SJSA1 (cell line): ENCODE measurements at places on chromosomes 7 and 10. TPM values are rescaled to one million over a fixed set of nuclear protein-coding genes. Genes with fewer than 3 reads are reported as not detected.

Gene FOXK1
- total RNA-seq: 10.2 and 17.4 TPM in 2 replicates

Gene EEF1AKMT2
- total RNA-seq: 53.0 and 53.3 TPM in 2 replicates

Gene GOLGA7B
- total RNA-seq: 0.03 TPM in 1 of 2 replicates, not detected in the other

Gene ACTR3C
- not detected in 2 replicates for total RNA-seq

Gene BMPER
- total RNA-seq: 1.3 and 2.8 TPM in 2 replicates

Gene RTKN2
- total RNA-seq: 3.3 and 6.5 TPM in 2 replicates

Gene PLCE1
- total RNA-seq: 3.7 and 8.1 TPM in 2 replicates

Gene MUC3A
- total RNA-seq: not detected in 2 replicates

DNA sequence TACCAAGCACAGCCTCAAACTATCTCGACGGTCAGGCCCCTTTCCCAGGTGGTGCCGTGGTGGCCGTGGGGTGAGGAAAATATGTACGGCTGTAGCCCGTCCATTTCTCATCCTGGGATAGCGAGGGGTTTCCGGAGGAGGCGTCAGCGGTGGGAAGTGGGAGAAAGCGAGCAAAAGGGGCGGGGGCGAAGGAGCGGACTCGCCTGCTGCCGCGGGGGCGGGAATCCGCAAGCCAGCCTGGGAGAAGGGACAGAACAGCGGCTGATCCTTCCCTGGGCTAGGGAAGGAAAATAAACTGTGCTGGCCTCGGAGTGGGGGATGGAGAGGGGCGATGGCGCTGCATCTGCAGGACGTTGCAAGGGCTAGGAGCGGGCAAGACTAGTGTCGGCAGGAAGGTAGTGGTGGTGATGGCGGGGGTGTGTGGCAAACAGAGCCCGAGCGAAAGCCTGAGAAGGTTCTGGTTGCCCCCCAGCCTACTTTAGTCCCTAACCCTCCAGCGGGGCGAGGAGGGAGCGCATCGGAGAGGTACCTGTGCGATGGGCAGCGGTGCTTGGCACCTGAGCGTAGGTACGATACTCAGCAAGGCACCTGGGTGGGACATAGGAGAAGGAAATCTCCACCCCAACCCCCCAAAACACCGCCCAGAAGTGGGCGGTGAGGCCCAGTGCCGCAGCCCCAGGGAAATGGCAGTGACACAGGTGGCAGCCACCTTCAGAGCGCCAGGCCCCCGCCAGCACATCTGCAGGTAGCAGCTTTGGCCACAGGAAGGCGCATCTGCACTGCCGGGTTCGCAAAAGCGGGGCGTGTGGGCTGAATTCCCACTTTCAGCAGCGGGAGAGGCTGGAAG lies 49.9 kb upstream of the STEAP1B start:
- no peaks in the 10 kb centered on the region for H3K36me3 ChIP-seq
- H3K4me3 ChIP-seq: peak overlapping the region; percentile 8; the same call in 1 of the 2 replicates
- H3K4me1 ChIP-seq: peaks cover 9% of the 10 kb centered on the region; the same call in 1 of the 2 replicates
- DNase-seq: no peak
- peaks cover 12% of the 10 kb centered on the region for H3K27me3 ChIP-seq

DNA sequence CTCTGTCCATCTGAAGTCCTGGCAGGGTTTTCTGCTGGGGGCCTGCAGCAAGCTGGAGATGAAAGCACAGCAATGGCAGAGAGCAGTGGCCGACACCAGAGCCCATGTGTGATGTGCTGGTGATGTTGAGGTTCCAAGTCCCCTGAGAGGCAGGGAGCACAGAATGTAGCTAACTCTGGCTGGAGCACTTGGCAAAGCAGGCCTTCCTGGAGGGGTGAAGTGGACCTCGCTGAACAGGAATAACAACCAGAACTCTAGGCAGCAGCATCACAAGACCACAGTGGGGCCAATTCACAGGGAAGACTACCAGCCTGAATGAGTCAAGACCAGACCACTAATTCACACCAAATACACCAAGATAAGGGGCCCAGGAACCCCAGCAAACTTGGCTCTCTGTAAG lies 22.8 kb upstream of the MSMB start:
- H3K36me3 ChIP-seq: no peaks in the 10 kb centered on the region
- H3K4me1 ChIP-seq: no peaks in the 10 kb centered on the region
- H3K27me3 ChIP-seq: 0 out of 2 replicates have a peak, but pooled peaks cover 2% of the 10 kb centered on the region
- H3K4me3 ChIP-seq: no peak overlapping the region

GRCh38 chr10:61139592-61139953 lies 195.6 kb upstream of the RHOBTB1 start:
- DNase-seq: no peak
- no peaks in the 10 kb centered on the region for H3K36me3 ChIP-seq
- peaks cover 14% of the 10 kb centered on the region for H3K4me1 ChIP-seq
- H3K4me3 ChIP-seq: no peak overlapping the region
- no peaks in the 10 kb centered on the region for H3K27me3 ChIP-seq
- H3K27ac ChIP-seq: no peak overlapping the region

DNA sequence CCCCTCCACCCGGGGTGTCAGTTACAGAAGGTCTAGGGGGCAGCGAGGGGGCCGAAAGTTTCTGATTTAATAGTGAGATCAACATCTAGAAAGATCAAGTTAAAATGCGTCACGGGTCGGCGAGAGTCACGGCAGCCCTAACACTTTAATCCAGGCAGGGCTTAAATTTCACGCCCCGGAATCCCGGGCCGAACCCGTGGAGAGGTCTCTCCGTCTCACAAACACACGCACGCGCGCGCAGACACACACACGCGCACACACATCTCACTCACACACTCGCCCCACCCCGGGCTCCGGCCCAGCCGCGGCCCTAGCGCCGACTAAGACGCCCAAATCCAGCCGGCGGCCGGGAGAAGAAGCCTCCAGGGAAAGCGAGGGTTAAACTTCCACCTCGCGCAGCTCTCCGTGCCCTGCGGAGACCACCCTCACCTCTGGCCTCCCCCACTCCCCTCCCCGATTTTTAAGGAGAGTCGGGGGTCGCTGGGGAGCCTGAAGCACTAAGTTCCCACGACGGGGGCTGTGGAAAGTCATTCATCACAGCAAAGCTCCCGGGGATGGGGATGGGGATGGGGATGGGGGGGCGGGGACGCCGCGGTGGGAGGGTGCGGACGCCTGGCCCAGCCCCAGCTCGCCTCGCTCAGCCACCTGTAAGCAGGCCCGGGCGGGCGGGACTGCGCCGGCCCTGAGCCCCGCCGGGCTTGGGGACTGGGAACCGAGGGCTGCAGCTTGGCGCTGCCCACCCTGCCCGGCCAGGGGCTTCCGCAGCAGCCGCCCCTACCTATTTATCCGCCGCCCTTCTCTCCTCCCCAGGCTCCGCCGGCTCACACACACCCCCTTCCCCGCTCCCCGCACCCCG lies 1.6 kb downstream of the PDGFA start:
- H3K4me3 ChIP-seq: peak overlapping the region; percentile 64
- H3K4me1 ChIP-seq: peaks cover 63% of the 10 kb centered on the region
- peaks cover 8% of the 10 kb centered on the region; the same call in 1 of the 2 replicates for H3K36me3 ChIP-seq
- no peak for DNase-seq
- no peak overlapping the region for H3K27ac ChIP-seq
- H3K27me3 ChIP-seq: peaks cover 27% of the 10 kb centered on the region

DNA sequence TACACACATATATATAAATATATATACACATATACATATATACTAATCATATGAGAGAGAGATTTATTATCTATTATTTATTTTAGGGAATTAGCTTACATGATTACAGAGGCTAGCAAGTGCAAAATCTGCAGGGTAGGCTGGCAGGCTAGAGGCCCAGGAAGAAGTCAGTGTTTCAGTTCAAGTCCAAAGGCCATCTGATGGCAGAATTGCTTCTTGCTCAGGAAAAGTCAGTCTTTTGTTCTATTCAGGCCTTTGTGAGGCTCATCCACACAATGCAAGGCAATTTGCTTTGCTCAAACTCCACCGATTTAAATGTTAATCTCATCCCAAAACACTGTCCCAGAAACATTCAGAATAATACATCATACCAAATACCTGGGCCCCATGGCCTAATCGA lies 2.6 kb upstream of the C10orf120 start:
- H3K4me3 ChIP-seq: no peak overlapping the region
- no peaks in the 10 kb centered on the region for H3K36me3 ChIP-seq
- no peak for DNase-seq
- no peaks in the 10 kb centered on the region for H3K4me1 ChIP-seq

DNA sequence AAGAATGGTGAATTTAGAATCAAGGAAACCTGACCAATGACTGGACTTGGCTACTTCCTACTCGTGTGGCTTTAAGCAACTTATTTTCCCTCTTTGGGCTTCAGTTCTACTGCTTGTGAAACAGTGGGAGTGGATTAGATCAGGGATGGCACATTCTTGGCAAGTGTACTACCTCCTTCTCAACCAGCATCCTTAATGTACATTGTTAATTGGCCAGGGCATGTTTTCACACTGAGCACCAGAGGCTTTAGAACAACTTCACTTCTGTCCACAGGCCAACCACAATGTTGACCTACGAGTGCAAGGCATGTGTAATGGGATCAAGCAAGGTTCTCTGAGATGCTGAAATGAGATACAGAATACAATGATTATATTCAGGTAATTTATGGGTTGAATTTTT lies 315.3 kb downstream of the ADRA2A start:
- DNase-seq: no peak
- H3K4me1 ChIP-seq: no peaks in the 10 kb centered on the region
- H3K4me3 ChIP-seq: no peak overlapping the region
- peaks cover under 1% of the 10 kb centered on the region; the same call in 1 of the 2 replicates for H3K27me3 ChIP-seq

- H3K27ac ChIP-seq: no peak overlapping the region
- DNase-seq: no peak
- no peaks in the 10 kb centered on the region for H3K27me3 ChIP-seq
- no peaks in the 10 kb centered on the region for H3K36me3 ChIP-seq
- no peak overlapping the region for H3K4me3 ChIP-seq
These were observed 16.0 kb upstream of the TRUB1 start for GRCh38 chr10:114922003-114922402.

GRCh38 chr10:26440088-26440470 lies 1.9 kb downstream of the APBB1IP start:
- no peaks in the 10 kb centered on the region for H3K27me3 ChIP-seq
- H3K4me3 ChIP-seq: no peak overlapping the region
- DNase-seq: no peak
- no peaks in the 10 kb centered on the region for H3K36me3 ChIP-seq

DNA sequence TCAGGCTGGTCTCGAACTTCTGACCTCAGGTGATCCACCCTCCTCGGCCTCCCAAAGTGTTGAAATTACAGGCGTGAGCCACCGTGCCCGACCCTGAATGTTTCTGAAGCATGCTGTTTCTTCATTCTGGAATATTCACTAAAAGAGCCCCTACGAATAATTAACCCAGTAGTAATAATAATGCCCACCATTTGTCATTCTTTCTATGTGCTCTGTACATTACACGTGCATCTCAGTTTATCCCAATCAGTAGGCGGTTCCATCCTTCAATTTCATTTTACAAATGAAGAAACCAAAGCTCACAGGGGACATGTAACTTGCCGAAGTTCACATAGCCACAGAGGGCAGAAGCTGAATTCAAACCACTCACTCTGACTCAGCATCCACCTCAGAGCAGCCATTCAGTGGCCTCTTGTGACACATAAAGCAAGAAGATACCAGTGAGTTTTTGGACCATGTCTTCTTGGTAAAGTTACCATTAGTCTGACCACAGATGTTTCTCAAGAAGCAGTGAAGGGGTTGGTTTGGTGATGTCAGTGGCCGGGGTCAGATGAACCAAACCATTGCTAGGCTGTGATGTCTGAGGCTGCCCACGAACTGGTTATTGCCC lies 71.9 kb upstream of the DUSP5 start:
- no peaks in the 10 kb centered on the region for H3K36me3 ChIP-seq
- DNase-seq: peak; percentile 79
- H3K4me3 ChIP-seq: no peak overlapping the region
- H3K4me1 ChIP-seq: peaks cover 39% of the 10 kb centered on the region
- H3K27ac ChIP-seq: peak overlapping the region; percentile 95

- no peaks in the 10 kb centered on the region for H3K27me3 ChIP-seq
- peaks cover 96% of the 10 kb centered on the region for H3K4me1 ChIP-seq
- no peak overlapping the region for H3K4me3 ChIP-seq
- no peak for DNase-seq
These were observed 4.7 kb upstream of the DEPP1 start for GRCh38 chr10:44983066-44983894.

DNA sequence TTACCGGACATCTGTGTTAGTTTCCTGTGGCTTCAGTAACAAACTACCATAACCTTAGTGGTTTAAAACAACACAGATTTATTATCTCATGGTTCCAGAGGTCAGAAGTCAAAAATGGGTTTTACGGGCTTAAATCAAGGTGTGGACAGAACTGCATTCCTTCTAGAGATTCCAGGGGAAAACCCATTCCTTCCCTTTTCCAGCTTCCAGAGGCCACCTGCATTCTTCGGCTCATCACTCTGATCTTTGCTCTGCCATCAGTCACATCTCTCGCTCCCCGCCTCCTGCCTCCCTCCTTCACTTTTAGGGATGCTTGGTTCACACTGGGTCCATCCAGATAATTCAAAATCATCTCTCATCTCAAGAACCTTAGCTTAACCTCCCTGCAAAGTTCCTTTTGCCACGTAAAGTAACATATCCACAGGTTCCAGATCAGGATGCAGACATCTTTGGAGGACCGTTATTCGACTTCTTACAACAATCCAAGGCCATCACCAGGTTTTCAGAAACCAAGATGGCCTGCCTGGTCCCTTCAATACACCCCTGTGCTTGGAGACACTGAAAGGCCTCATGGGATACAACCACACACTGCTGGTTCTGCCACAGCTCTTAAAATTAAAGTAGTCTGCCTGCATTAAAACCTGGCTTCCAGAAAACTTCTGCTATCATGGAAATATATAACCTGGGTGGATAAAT lies 225.9 kb upstream of the MYO3A start:
- no peak for DNase-seq
- H3K27me3 ChIP-seq: no peaks in the 10 kb centered on the region
- H3K4me1 ChIP-seq: peaks cover 15% of the 10 kb centered on the region
- H3K27ac ChIP-seq: no peak overlapping the region
- no peak overlapping the region for H3K4me3 ChIP-seq
- no peaks in the 10 kb centered on the region for H3K36me3 ChIP-seq

- H3K36me3 ChIP-seq: no peaks in the 10 kb centered on the region
- no peaks in the 10 kb centered on the region for H3K4me1 ChIP-seq
- no peaks in the 10 kb centered on the region for H3K27me3 ChIP-seq
- no peak for DNase-seq
- H3K27ac ChIP-seq: no peak overlapping the region
These were observed 535.6 kb upstream of the KCND2 start for GRCh38 chr7:119737390-119737789.

GRCh38 chr7:64744680-64745079 lies 49.5 kb upstream of the ZNF138 start:
- H3K27me3 ChIP-seq: no peaks in the 10 kb centered on the region
- no peaks in the 10 kb centered on the region for H3K36me3 ChIP-seq
- H3K4me3 ChIP-seq: no peak overlapping the region
- no peak for DNase-seq

GRCh38 chr10:72016608-72017300 lies 52.6 kb downstream of the CHST3 start:
- peaks cover 10% of the 10 kb centered on the region for H3K4me1 ChIP-seq
- DNase-seq: no peak
- H3K36me3 ChIP-seq: peaks cover 2% of the 10 kb centered on the region
- no peak overlapping the region for H3K27ac ChIP-seq

GRCh38 chr10:110395350-110396283 lies 90.9 kb upstream of the SMNDC1 start:
- peak; percentile 68 for DNase-seq
- no peak overlapping the region for H3K4me3 ChIP-seq
- no peaks in the 10 kb centered on the region for H3K36me3 ChIP-seq
- H3K27me3 ChIP-seq: no peaks in the 10 kb centered on the region

- no peak for DNase-seq
- H3K4me1 ChIP-seq: no peaks in the 10 kb centered on the region
- H3K36me3 ChIP-seq: peaks cover 27% of the 10 kb centered on the region
- no peak overlapping the region for H3K4me3 ChIP-seq
- no peak overlapping the region for H3K27ac ChIP-seq
These were observed 25.3 kb upstream of the C10orf95 start for GRCh38 chr10:102476466-102477141.
